Diencephalon (tissue), 1 donor: ENCODE measurements at places on chromosomes 2 and 18. TPM values are rescaled to one million over a fixed set of nuclear protein-coding genes. Genes with fewer than 3 reads are reported as not detected.

Gene CNDP2
- total RNA-seq: 60.4 TPM

Gene IL1F10
- total RNA-seq: not detected

Gene ASB18
- 1.6 TPM for total RNA-seq

Gene RIT2
- total RNA-seq: 59.3 TPM

Gene AQP12B
- not detected for total RNA-seq

Gene DOCK10
- total RNA-seq: 36.7 TPM

Gene CKAP2L
- total RNA-seq: 4.2 TPM

Gene ATG9A
- 31.8 TPM for total RNA-seq
